ENCODE measurements at places on chromosomes 6 and 20.

DNA sequence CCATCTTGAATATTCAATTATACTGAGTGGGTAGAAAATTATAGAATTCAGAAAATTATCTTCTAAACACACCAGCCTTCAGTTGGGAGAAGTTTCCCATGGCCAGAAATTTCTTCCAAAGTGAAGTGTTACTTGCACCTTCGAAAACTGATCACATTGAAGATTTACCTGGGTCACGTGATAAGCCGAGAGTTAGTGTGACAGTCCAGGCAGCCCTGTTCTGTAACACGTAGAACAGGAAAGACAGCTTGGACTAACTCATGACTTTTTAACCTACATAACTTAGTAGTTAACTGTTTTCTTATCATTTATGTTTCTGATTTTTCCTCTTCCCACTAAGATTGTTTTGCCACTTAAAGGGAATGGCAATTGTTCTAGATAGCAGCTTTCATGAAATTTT, 118.3 kb upstream of the MTHFD1L start:
- DNase-seq, result no peak

- no peak for DNase-seq
These were observed 253.4 kb downstream of the PRL start for GRCh38 chr6:22043284-22043962.

GRCh38 chr6:140979642-140980091, 1153.1 kb upstream of the GJE1 start:
- no peak for DNase-seq

DNA sequence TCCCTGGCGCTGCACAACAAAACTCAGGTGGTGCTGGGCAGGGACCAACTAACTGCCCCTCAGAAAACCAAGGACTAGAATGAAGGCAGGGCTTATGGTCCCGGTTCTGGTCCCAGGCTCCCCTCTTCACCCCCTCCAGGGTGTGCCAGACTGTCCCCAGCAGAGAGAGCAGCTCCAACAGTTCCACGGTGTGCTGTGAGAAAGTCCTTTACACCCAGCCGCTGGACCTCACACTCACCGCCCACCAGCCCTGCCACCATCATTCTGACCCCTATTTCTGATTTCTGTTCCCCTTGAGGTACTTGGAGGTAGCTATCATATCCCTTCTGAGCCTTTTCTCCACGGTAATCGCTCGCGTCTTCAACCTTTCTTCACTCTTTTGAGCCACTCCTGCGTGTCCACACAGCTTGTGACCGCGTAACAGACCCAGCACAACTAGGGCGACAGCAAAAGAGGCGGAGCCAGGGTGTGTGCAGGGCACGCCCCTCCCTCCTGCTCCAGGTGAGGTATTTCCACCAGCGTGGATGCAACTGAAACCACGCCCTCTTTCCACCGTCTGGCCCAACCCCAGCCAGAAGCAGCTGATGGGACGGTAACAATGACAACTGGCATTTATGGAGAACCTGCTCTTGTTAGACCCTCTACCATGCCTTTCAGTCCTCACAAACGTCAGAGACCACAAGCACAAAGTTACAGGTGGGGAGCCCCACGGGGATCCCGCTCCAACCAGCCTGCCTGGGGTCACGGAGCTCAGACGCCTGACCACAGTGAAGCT, 2.3 kb downstream of the PXDC1 start:
- no peak for DNase-seq

- DNase-seq, result peak; percentile 15
These were observed 250.4 kb downstream of the FOXA2 start for GRCh38 chr20:22333885-22334545.

Data from CD4-positive, alpha-beta T cell (primary cell).